Stimulated activated CD4-positive, alpha-beta T cell treated with anti-CD3 and anti-CD28 coated beads, Interleukin-1b, Interleukin-23, amount 100 ng/mL, for 48 hours (primary cell): ENCODE measurements at places on chromosomes 3 and 15.

DNA sequence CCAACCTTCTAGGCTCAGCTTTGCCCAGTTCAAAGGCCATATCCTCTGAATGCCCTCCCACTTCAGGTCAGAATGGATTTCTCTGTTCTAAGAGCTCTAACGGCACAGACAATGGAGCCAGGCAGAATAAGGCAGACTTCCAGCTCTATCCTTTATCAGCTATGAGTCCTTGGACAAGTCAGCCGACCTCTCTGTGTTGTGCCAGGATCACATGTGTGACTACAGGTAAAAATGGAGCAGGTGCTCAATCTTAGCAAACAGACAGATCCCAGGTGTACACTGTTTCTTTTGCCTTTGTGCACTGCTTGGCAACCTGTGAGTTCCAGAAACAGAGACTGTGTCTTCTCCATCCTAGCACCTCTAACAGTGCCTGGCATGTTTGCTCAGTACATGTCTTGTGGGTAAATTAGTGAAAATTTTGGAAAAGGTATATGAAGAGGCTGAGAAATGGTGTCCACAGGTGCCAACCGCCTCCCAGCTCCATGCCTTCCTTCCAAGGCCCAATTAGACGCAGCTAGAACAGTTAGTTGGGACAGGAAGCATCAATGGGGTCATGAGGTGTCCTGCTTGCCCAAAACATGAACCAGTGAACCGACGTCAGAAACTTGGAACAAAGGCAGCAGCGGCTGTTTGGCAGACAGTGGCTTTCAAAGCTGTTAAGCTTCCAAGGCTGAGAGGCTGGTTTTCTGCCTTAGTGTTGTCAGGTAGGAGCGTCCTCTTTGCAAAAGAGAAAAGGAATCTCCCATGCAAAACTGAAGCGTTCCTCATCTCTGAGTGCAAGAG, 28.7 kb downstream of the TLE3 start:
- no peak for DNase-seq

DNA sequence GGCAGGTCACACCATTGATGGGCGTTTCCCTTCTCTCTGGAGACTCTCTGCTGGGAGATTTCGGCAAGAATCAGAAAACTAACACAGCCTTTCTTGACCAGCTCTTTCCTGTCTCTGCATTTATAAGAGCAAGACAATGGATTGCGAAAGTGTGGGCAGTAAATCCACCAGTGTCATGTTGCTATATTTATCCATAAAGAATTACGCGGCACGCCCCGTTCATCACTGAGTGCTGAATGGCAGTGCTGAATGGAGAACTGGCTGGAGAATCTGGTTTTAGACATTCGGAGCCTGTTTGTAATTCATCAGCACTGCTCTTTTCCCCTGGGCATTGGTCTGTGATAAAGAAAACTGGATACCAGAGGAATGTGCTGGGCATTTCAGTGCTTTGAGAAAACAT, 2.0 kb upstream of the CEMIP start:
- DNase-seq = no peak

- no peak for DNase-seq
Measured at GRCh38 chr3:146024260-146024659, 136.7 kb downstream of the PLOD2 start.

GRCh38 chr3:4398120-4398940, 68.7 kb downstream of the SUMF1 start:
- no peak for DNase-seq

- no peak for DNase-seq
Measured at GRCh38 chr15:34341381-34342212, 1.3 kb downstream of the NOP10 start.

GRCh38 chr15:100703032-100703578, 100.7 kb downstream of the ASB7 start:
- DNase-seq = peak; percentile 77

GRCh38 chr3:42106646-42107045, 15.5 kb downstream of the TRAK1 start:
- DNase-seq = no peak

- no peak for DNase-seq
Measured at GRCh38 chr3:128352326-128352725, 114.4 kb downstream of the DNAJB8 start.

DNA sequence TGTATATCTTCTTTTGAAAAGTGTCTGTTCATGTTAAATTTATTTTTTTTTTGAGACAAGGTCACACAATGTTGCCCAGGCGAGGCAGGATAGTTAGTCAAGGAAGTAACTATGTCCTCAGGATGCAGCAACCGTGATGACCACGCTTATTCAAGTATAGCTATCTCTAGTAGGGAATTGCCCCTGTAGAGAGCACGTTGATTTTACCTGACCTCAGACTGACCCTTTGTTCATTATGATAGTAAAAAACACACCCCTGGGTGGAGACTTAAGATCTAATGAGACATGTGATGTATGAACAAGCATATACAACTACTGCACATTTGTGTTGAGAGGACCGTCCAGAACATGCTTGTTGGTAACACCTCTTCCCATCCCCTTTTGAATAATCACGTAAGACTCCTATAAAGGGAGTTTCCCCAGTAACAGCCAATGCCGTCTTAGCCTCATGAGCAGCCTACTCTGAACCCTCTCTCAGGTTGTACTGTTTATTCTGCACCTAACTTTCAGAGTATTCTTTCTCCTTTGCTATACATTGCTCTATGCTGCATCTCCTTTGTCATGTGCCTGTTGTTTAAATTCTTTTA, 32.9 kb downstream of the ZNF621 start:
- DNase-seq = no peak

DNA sequence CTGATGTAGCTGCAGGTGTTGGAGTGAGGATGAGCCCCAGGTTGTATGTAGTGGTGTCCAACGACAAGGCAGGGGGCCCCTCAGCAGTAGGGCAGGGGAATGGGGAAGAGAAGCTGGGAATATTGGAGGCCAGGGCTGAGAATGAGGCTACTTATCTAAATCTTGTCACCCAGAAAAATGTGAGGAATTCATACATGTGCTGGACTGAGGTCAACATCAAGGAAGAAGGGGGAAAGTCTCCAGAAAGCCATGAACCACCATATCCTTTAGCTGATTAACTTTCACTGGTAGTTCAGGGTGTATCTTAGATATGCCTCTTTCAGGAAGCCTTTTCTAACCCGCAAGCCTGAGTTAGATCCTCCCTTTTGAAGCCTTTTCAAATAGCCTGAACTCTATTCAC, 22.6 kb upstream of the FSTL1 start:
- no peak for DNase-seq

GRCh38 chr3:61531528-61531927, 29.8 kb upstream of the PTPRG start:
- no peak for DNase-seq

DNA sequence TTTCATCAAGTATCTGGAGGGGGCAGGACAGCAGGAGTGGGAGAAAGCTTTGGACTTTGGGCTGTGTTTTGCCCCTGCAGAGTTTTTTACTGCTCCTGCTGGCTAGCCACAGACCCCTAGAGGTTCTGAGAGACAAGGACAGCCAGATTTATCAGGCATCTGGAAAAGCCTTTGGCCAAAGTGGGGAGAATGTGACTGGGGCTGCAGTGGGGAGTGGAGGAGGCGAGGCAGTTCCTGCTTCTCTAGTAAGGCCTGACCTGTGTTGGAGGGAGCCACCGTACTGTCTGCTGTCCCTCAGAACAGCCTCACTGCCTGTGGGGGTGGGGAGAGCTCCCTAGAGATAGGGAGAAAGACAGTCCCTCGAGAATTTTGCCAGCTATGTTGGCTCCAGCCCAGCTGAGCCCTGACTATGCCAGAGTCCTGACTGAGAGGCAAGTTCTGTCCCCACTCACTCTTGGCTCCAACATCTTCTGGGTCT, 2.2 kb downstream of the ALPK3 start:
- no peak for DNase-seq

- no peak for DNase-seq
Measured at GRCh38 chr3:126523745-126524428, at the start of gene CHST13. Gene CHST13, plus strand, starts transcription at chr3:126524155. Its CDS starts 178 bp downstream, at chr3:126524333.

GRCh38 chr3:4712109-4712508, 219.0 kb downstream of the ITPR1 start:
- no peak for DNase-seq

GRCh38 chr3:77563012-77563411, 523.1 kb downstream of the ROBO2 start:
- DNase-seq = no peak

- no peak for DNase-seq
Measured at GRCh38 chr15:60563539-60564404, 84.8 kb upstream of the ICE2 start.

GRCh38 chr15:69848551-69849231, 249.0 kb downstream of the TLE3 start:
- no peak for DNase-seq

- no peak for DNase-seq
Measured at GRCh38 chr3:27625864-27626263, 96.3 kb downstream of the EOMES start.

- DNase-seq = no peak
Measured at GRCh38 chr15:94290730-94291129, 59.4 kb downstream of the MCTP2 start.

DNA sequence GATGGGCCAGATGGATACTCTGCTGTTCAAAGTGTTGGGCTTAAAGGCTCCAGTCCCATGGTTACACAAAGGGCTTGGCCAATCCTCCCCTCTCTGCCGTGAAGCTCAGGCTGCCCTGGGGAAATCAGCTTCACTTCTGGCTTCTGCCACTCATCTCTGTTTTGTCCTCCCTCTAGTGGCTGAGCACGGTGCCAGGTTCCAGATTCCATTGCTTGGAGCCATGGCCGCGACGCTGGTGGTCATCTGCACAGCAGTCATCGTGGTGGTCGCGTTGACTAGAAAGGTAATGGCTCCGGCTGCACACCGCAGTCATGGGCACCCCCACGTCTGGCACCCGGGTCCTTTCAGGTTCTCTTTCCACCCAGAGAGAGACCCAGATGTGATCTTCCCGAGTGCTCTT, 5.6 kb downstream of the TIGIT start:
- DNase-seq = no peak

DNA sequence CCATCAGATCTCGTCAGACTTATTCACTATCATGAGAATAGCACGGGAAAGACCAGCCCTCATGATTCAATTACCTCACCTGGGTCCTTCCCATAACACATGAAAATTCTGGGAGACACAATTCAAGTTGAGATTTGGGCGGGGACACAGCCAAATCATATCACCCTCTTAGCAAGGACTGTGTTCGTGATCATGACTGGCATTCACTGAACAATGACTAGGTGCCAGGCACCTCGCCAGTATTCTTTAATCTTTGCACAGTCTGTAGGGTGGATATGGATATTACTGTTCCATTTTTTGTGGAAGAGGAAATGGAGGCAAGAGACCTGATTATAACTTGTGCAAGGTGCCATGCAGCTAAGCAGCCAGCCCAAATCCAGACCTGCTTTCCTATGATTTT, 77.5 kb downstream of the IGF1R start:
- no peak for DNase-seq

DNA sequence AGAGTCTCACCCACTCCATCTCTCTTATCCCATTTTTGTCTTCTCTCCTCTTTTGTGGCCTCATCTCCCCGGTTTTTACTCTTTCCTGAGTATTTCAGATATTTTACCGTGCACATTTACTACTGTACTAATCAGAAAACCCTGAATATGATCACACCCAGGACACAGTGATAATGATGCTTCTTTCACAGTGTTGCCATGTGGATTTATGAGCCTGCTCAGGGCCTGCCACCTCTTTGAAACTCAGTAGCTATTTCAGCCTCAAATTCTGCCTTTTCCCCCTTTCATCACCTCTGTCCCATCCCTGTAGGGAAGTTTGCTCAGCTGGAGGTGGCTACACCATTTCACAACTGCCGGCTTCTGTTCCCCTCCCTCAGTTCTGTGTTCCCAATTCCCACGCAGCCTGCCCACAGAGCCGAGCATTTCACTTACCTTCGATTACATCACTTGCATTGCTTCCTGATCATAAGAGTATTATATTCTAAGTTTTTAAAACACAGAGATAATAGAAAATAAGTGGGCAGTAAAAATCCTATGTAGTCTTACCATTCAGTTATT, 33.2 kb downstream of the ARNT2 start:
- no peak for DNase-seq

GRCh38 chr15:68230157-68231100, 901 bp upstream of the CLN6 start:
- DNase-seq = peak; percentile 20

DNA sequence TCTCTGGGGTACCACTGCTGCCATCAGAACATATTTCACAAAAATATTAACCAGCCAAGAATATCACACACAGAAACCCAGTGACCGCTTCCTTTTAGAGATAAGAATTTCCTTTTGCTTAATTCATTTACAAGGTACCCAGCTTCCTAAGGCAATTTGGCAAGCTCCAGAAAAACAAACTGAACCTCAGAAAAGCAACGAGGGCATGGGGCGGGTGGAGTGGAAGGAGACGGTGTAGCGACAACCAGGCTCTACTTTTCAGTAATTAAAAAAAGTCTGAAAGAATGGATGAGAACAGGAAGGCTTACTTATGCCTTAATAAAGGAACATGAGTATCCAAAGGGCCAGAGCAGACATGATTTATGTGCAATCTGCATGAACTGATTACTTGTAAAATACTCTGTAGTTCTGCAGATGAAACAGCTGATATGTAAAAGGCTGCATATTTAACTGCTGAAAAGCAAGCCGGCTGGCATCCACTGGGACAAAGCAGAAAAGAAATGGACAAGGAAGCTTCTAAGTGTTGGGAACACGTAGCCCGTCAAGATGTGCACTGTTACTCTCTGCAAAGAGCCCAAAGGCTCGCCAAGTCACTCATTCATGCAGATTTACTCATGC, 18.6 kb downstream of the RFTN1 start:
- DNase-seq = no peak

- no peak for DNase-seq
Measured at GRCh38 chr15:101532865-101533264, 43.4 kb upstream of the PCSK6 start.

GRCh38 chr3:107579371-107579770, 56.6 kb downstream of the BBX start:
- no peak for DNase-seq

GRCh38 chr15:60195611-60196010, 191.5 kb downstream of the FOXB1 start:
- no peak for DNase-seq

DNA sequence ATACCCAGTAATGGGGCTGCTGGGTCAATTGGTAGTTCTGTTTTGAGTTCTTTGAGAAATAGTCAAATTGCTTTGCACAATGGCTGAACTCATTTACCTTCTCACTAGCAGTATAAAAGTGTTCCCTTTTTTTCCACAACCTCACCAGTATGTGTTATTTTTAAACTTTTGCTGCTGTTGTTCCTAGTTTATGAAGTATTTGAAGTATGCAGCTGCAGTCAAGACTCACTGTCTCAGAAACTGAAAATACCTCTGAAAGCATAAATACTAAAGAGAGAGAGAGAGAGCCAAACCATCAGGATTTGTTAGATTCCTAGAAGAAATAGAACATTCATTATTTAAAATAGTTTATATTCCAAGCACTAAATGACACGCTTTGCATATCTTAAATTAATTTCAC, 764.2 kb downstream of the NTRK3 start:
- no peak for DNase-seq

GRCh38 chr3:100244264-100244663, 16.5 kb upstream of the TBC1D23 start:
- no peak for DNase-seq

DNA sequence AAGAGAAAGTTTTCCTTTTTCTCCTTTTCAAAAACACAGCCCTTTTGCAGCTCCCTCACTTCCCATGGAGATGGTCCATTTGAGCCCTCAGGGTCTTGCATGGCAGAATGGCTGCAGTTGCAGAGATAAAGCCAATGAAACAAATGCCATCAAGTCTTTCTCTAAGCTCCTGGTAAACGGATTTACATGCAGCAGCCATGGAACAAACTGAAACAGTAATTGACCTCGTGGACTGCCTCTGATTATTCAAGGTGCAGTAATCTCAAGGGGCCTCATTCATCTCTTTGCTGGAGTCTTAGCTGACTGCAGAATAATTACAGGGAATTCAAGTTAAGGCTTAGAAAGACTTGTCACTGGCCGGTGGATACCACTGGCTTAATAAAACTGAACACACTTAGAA, 125.1 kb downstream of the SQOR start:
- no peak for DNase-seq
